ENCODE measurements at places on chromosomes 12 and 14.

DNA sequence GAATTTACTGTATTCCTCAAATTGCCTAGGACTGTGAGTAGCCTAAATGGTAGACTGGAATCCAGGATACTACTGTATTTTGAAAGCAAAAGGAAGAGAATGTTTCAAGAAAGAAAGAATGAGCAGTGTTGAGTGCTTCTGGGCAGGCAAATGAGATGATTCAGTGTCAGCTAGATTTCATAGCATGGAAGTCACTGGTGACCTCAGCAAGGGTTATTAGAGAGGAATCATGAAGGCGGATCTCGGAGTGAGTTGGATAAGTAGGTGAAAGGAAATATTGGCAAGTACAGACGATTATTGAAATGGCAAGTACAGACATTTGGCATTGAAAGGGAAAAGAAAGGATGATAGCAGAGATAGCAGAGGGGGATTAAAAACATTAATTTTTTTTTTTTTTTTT is 27.1 kb downstream of the VRK1 start:
- no peak for DNase-seq

GRCh38 chr14:21185491-21185890 is 29.6 kb upstream of the OR5AU1 start:
- no peak for DNase-seq

DNA sequence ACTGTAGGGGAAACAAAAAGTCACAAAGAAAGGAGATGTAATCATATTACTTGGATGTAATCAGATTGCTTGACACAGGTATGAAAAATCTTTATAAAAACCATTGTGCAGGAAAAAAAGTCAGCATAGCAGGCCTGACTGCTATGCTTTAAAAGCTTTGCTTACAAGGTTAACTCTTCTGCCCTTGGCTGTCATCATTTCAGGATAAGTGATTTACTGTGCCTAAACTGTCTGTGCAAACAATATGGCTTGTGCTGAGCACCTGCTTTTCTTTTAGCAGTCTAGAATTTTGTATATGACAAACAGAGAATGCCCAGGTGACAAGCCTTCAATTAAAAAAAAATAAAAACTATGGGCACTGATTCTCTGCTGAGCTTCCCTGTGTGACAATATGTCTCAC is 63.8 kb upstream of the PLEKHG7 start:
- no peak for DNase-seq

DNA sequence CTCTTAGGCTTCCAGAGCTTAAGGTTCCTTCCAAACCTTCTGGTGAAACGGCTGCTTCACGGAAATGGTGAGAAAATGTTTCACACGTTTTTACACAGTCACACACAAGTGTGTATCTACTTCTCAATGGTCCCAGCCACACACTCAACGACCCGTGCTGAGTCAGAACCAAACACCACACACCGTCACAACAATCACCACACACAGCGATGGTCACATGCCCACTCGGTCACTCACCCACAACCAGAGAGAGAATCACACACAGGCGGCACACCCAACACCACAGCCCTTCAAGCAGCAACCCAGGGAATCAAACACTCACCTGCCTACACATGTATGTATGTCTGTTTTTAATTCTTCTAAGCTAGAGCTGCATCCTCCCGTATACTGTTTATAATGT is 12.6 kb upstream of the PLEKHD1 start:
- no peak for DNase-seq

DNA sequence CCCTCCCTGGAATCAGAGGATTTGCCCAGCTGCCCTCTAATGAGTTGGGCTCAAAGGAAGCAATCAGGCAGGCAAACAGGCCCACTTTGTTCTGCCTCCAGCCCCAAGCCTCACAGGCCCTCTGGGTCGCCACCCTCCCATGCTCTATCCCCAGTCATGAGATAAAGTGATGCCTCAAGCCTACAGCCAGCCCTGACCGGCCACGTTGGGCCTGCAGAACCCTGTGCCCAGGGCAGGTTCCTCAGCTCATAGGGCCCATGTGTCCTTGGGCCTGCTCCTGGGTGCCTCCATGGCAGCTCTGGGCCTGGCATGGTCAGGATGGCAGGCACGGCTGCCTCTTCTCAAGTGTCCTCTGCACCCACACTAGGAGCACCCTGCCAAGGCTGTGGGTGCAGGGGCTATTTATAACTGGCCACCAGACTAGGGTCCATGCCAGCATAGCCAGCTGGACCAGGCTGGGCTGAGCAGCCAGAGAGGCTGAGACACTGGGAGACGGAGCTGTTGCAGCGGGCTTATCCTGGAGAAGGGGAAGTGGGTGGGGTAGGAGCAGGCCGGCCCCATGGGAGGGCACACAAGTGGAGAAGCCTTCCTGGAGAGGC is 20.2 kb downstream of the HDAC7 start:
- DNase-seq = no peak

- no peak for DNase-seq
Measured at GRCh38 chr12:124222368-124223245, 72.3 kb upstream of the RFLNA start.

- DNase-seq = no peak
Measured at GRCh38 chr12:95231190-95231589, 13.6 kb downstream of the VEZT start.

GRCh38 chr12:112904571-112904970 is 2.2 kb upstream of the OAS1 start:
- no peak for DNase-seq

DNA sequence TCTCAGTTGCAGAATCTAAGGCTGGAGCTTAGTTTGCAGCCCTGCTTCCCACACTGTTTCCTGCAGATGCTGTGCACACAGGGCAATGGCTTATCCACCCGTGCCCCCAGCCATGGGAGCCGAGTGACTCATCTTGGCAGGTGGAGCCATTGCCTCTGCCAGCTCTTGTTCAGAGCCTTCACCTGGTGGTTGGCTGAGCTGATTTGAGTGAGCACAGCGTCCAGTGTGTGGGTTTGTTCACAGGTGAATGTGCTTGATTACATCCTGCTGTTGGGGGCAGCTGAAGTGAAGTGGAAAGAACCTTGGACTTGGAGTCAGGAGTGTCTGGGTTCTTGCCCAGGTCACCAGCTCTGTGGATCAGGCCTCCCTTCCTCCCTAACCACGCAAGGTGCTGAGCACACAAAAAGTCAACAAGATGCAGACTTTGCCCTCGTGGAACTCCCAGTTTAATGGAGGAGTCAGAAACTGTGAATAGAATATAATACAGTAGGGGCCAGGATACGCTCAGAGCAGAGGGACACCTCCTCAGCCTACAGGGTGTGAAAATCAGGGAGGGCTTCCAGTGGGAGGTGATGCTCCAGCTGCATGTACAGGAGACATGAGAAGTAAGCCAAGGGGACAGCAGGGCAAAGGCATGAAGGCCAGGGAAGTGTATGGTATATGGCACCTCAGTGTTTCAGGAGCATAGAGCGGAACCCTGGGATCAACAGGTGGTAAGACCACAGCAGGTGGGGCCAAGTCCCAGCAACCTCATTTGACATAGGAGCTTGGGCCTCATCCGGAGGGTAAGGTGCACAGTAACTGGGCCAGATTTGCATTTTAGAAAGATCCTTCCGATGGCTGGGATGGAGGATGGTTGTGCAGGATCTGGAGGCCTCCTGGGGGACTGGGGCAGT is 22.8 kb downstream of the JDP2 start:
- DNase-seq = no peak

DNA sequence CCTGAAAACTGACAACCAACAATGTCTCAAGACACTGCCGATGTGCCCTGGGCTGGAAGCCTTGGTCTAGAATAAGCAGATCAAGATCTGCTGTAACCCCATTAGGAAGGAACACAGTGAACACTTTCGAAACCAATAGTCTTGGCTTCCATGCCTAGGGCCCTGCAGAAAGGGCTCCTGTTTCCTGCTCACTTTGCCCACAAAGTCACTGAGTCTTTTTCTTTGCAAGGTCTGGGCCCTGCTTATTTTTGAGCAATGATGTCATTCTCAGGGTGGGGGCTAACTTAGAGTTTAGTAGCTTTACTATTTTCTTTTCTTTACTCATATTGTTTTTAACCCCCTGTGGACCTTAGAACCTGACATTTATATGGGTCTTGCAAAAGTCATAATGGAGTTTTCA is 704.2 kb upstream of the TMEM132C start:
- no peak for DNase-seq

GRCh38 chr12:88658009-88658408 is 77.7 kb upstream of the KITLG start:
- no peak for DNase-seq

DNA sequence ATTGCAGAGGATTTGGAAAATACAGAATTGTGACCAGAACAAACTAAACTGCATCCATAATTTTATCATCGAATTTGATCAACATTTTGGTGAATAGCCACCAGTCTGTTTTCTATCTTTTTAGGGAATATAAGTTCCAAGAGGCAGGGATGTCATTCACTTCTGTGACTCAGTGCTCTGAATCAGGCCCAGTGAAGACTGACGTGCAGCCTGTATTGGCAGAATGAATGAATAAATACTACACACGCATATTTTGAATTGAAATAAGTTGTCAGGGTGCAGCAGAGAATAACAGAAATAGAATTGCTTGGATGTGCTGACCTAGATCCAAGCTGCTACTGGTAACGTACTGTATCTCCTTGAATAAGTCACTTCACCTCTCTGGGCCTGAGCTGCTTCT is 1.3 kb upstream of the EMP1 start:
- no peak for DNase-seq

GRCh38 chr14:99794151-99794780 is 1.1 kb downstream of the EML1 start:
- DNase-seq = no peak

GRCh38 chr12:53005215-53005985 is 856 bp upstream of the EIF4B start:
- DNase-seq = no peak

DNA sequence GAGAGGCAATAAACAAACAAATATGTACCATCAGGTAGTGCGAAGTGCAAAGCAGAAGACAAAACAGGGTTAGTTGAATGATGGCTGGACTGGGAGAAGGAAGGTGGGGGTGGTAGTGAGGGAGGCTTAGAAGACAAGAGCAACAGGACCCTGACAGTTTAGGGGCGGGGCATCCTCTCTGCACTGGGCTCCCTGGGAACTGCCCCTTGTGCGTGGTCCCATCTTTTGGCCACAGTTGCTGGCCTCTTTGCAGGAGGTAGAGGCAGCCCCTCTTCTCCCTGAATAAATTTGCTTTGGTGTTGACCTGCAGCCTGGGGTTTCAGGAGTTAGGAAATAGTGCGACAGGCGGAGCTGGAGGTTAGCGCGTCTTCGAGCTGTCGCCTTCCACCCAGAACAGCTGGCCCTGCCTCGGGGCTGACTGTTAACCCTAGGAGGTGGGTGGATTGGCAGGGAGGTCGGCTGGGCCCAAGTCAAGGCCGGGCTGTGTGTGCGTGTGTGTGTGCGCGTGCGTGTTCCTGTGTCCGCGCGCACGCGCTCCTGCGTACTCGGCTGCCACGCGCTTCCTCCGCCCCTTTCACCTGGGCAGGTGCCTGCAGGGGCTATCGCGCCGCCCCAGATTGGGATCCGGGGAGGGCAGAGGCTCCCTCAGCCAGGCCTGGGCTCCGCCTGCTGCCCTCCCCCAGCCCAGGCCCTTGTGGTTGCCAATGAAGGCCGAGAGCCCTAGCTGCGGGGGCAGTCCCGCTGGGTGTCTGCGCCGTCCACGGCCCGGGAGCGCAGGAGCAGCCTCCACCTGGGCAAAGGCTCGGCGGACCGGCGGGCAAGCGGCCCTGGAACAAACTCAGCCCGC is 180.8 kb downstream of the ADCK1 start:
- DNase-seq = no peak

- DNase-seq = no peak
Measured at GRCh38 chr12:3483089-3483488, 7.9 kb upstream of the PRMT8 start.

DNA sequence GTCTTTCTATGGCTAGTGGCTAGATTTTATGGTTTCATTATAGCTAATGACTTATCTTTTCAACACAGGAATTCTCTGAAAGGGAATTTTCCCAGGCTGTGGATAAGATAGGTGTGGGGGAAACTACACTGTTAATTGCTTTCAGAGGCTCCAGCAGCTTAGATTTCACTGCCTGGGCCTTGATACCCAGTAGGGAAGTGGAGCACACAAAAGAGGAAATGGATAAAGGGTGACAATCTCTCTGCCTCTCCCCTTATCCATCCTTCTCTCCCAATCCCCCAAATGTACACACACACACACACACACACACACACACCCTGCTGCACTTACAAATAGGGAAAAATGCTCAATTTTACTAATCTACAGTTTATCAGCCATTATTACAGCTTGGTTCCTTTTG is 19.1 kb downstream of the SIX4 start:
- DNase-seq = no peak

DNA sequence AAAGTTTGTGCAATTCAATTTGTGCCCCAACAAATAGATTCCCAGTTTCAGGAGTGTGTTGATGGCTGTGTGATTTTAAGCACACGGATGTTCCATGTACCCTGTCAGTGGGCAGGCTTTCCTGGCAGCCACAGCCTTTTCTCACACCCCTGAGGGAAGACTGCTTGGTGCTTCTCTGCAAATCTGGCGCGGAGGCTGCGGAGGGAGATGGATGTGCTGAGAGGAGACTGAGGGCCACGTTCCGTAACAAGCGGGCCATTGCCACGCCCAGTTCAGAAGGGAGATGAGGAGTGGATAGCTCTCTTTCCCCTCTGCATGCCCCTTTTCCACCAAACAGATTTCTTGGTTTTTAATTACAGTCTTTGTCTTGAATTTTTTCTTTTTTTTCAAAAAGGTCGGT is 89.1 kb downstream of the BEGAIN start:
- DNase-seq = no peak

GRCh38 chr12:74538491-74539258 is 1.0 kb downstream of the ATXN7L3B start:
- no peak for DNase-seq

DNA sequence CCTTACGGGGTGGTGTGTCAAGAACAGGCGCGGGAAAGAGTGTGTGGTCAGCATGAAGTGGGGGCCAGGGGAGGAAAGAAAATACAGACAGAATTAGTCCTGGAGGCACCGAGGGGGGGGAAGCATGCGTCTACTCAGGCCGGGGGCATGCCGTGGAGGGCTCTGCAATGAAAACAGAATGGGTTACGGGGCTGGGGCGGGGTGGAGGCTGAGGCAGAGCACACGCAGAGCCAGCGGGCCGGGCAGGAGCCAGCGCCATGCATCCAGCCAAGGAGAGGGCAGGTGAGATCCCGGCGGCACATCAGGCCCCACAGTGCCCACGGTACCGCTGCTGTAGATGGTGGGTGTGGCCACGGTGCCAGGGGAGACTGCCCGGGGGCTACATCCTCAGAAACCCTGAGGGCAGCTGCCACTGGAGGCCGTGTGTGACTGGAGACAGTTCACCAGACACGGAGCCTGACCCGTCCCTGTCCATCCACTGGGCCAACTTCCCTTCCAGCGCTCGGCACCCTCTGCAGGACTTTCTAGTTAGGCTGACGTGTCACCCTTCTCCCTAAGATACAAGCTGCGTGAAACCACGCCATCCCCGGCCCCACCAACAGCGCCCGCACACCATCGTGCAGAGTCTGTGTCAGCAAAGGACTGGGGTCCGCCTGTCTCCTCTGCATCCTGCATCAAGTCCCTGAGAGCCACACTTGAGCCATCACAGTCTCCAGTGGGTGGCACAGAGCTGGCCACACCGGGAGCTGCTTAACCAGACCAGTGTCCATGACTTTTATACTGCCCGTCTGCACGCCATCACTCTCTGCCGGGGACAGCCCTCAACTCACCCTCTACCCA is 87.4 kb downstream of the PIWIL1 start:
- DNase-seq = no peak

GRCh38 chr12:23906329-23906728 is 43.1 kb downstream of the SOX5 start:
- no peak for DNase-seq
